ENCODE measurements at places on chromosomes 1 and 21.

DNA sequence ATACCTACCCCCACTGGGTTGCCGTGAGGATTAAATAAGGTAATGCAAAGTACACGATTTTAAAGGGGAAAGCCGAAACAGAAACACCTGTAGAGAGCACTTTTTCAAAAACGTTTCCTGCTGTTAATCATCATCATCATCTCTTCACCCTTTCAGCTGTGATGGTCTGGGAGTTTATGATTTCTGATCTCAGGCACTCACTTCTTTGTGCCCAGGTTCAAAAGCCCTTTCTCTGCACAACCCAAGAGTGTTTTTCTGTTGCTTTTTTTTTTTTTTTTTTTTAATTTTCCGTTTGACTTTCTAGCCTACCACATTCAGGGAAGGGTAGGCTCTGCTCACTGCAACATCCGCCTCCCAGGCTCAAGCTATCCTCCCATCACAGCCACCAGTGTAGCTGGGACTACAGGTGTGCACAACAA, 936 bp upstream of the UBXN11 start:
- no peak for DNase-seq

- DNase-seq, result peak; percentile 14
Measured at GRCh38 chr1:225427235-225428067, at the start of gene LBR. TSS of gene LBR (minus strand) at chr1:225428038. CDS start at chr1:225424075, 3,963 bp downstream.

DNA sequence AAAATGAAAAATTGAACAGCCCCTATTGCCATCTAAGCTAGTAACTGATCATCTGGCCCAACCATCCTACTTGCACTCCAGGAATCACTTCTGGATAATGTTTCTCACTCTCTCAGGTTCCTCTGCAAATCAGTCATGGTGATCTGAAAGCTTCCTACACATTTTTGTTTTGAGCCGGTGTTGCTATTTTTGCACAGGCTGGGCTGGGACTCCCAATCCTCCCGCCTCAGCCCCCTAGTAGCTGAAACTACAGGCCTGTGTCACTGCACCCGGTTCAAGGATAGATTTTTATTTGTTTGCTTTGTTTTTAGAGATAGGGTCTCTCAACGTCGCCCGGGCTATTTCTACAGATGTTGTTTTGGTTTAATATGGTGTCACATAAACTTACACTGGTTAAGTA, 40.5 kb upstream of the HMCN1 start:
- no peak for DNase-seq

DNA sequence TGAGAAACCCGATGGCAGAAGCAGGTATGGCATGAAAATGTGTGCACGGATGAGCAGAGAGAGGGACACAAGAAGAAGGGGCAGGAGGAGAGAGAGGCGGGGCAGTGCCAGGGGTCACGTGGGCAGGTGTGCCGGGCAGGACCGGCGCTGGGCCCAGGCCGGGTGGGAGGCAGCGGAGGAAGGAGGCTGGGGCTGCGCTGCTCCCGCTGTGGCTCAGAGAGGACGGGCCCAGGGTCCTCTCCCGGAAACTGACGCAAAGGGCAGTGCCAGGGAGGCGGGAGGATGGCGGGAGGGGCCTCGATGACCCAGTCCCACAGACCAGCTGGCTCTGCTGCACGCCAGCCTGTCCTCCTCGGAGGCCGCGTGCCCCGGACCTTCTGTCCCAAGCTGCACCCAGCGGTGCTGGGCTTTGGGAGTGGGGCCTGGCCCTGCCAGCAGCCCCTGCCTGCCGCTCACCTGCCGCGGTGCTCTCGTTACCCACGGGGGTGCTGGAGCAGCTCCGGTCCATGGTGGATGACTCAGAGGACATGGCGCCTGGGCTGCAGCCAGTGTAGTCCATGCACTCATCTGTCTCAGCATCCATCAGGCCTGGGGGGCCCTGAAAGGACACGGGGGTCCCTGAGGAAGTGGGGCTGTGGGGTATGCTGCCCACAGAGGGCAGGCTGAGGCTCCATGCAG, 153.9 kb downstream of the CASZ1 start:
- no peak for DNase-seq

- no peak for DNase-seq
Measured at GRCh38 chr1:2603521-2604155, 17.1 kb downstream of the PRXL2B start.

GRCh38 chr1:32753532-32754316, 51.2 kb upstream of the SYNC start:
- DNase-seq, result peak; percentile 44

DNA sequence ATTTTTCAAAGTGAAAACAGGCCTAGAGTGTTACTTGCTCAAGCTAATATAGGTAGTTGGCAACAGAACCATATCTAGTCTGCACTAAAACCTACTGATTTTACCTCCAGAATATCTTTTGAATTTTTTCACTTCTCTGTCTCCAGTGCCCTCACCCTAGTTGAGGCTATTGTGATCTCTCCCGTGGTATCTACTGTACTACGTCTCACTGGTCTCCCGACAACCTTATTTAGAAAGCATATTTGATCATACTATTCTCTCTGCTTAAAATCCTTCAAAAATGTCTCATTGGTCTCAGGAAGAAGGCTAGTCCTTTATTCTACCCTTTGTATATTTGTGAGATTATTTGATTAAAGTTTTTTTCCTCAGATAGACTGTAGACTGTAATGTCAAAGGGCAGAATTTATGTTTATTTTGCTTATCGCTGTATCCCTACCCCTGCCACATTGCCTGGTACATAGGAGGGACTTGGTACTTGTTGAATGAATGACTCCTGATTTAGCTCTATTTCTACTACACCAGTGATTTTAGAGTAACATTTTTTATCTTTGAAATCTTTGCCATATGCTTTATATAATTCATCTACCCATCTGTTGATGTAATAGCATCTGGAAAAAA, 135.5 kb upstream of the KIAA1614 start:
- no peak for DNase-seq

- no peak for DNase-seq
Measured at GRCh38 chr1:99877568-99877967, 27.4 kb downstream of the AGL start.

GRCh38 chr1:29849038-29849750, 612.9 kb downstream of the PTPRU start:
- DNase-seq, result peak; percentile 14

DNA sequence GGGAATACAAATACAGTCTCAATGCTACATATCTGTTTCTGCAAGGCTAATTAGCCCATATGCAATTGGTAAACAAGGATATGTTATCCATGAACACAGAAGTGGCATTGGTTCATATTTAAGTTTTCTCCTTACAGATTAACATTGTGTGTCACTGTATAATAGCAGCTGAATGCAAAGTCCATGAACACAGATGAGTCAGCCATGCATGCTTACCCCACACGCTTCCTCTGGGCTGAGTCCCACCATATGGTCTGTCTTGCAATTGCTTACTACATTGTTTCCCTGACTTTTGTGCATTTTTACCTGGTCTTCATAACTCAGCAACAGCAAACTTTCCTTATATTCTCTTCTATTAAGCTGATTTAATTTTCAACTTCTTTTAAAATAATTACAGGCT, 41.5 kb upstream of the TSNAX start:
- DNase-seq, result no peak

- DNase-seq, result no peak
Measured at GRCh38 chr1:27605796-27606707, 2.1 kb upstream of the AHDC1 start.

GRCh38 chr1:39295901-39296300, 91.4 kb downstream of the MACF1 start:
- no peak for DNase-seq

GRCh38 chr1:97063532-97063931, 341.9 kb downstream of the PTBP2 start:
- DNase-seq, result no peak

- peak; percentile 90 for DNase-seq
Measured at GRCh38 chr1:181105134-181106021, 16.9 kb downstream of the IER5 start.

GRCh38 chr1:33818071-33818470, 45.8 kb upstream of the HMGB4 start:
- DNase-seq, result no peak

- no peak for DNase-seq
Measured at GRCh38 chr1:167090314-167090942, at the start of gene GPA33. TSS of gene GPA33 (minus strand) at chr1:167090377. CDS start at chr1:167090287, 90 bp downstream.

DNA sequence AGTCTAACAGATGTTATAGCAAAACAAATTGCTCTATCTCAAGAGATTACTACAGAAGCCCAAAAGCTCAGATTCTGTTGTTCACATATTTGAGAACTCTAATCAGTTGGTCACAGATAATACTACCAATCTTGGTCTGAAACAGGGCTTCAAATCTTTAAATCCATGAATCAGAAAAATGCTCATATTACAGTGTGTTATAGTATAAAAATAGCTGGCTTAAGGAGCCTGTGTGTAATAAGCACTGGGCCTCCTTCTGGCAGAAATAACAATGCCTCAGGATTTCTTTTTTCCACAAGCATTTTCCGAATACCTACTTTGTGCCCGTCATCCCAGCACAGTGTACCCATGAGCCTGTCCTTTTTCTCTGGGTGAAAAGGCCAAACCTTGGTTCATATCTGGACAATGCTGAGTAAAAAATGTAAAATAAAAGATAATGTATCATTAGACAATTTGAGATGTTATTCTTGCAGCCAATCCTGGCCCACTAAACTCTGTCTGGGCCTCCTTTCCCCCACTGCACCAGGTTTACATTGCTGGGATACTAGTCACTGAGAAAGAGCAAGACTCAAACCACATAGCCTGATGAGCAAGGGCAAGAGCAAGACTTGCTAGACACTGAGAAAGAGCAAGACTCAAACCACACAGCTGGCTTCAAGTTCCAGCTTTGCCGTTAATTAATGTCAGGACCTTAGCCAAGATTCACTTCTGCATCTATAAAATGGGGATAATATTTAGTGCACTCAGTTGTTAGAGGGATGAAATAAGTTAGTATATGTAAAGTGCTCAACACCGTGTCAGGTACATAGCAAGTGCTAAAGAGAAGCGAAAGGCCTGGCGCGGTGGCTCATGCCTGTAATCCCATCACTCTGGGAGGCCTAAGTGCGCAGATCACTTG, 17.0 kb upstream of the ADAR start:
- DNase-seq, result no peak

GRCh38 chr1:31522556-31522845, 53.8 kb upstream of the TINAGL1 start:
- DNase-seq, result no peak

DNA sequence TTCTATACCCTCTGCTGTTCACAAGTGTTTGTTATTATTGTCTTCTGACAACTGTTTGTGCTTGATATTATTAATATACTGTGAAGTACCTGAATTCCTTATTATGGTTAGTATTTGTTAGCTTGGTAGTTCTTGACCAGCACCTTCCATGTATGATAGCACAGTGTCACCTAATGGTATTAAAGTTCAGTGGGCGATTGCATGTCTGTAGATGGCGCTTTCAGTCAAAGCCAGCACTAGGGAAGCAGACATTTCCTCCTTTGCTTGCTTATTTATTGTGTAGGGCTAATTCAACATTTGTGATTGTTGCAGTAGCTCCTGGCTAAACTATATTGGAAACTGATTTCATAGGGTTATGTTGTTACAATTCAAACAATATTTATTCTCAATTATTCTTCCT, 218.0 kb downstream of the ZP4 start:
- DNase-seq, result no peak

- DNase-seq, result no peak
Measured at GRCh38 chr1:175207971-175208370, 15.4 kb upstream of the KIAA0040 start.

- no peak for DNase-seq
Measured at GRCh38 chr1:93581917-93582850, 99.5 kb downstream of the BCAR3 start.

GRCh38 chr1:26352338-26352679, 1.6 kb downstream of the CRYBG2 start:
- no peak for DNase-seq

- DNase-seq, result no peak
Measured at GRCh38 chr1:116560704-116561490, 9.9 kb downstream of the CD58 start.

DNA sequence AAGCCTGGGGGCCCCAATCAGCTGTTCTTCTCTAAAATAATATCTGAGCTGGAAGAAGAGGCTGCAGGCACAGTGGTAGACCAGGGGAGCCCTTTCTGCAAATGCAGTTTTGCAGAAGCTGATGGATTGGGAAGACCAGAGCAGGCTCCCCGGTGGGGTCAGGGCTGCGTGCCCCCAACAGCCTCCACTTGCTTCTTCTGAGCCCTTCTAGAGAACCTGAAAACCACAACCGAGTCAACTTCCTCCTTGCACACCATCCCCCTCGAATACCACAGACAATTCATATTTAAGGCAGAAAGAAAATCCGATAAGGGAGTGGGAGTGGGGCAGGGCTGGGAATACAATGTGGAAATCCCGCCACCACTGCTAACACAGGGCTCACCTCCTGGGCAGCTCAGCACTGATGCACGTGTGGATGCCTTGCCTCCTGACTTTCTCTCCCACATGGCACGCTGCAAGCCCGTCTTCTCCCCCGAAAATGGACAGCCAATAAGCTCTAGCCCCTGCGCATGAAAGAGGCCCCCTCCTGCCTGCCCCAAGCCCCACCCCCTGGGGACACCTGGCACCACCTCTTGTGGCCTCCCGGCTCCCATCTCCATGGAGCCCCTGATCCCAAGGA, 25.4 kb upstream of the ALDH4A1 start:
- DNase-seq, result no peak

DNA sequence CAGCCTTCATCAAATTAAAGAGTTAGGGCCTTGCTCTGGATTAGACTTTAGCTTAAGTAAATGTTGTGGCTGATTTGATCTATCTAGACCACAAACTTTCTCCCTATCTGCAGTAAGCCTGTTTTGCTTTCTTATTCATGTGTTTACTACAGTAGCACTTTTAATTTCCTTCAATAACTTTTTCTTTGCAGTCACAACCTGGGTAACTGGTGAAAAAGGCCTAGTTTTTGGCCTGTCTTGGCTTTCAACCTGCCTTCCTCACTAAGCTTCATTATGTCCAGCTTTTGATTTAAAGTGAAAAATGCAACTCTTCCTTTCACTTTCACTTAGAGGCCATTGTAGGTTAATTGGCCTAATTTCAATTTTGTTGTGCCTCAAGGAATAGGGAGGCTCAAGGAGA, 12.5 kb upstream of the LPGAT1 start:
- no peak for DNase-seq

DNA sequence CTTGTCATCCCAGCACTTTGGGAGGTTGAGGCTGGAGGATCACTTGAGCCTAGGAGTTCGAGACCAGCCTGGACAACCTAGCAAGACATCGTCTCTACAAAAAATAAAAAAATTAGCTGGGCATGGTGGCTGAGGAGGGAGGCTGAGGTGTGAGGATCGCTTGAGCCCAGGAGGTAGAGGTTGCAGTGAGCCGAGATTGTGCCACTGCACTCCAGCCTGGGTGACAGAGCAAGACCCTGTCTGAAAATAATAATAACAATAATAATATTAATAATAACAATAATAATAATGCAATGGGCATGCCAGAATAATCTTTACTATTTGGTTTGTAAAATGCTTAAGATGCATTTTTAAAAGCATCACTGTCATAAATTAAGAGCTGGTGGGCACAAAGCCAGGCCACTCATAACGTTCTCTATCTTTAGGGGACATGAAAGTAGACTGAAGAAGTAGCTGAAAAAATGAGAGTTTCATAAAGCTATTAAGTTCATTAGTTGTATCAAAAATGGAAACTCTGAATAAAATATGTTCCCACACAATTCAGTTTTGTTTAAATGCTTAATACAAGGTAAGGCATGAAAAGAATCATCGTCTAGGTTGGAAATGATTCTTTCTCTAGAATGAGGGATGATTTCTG, 51.6 kb upstream of the ITPKB start:
- DNase-seq, result no peak
